ENCODE measurements at places on chromosomes 2 and 18. TPM values are rescaled to one million over a fixed set of nuclear protein-coding genes. Genes with fewer than 3 reads are reported as not detected.

Gene MAP4K3
- 12.9 TPM for total RNA-seq

Gene STK25
- total RNA-seq: 145 TPM

Gene CNTNAP5
- total RNA-seq: not detected

Gene CRYGD
- total RNA-seq: not detected

Gene CDK5R2
- total RNA-seq: not detected

- no peak for DNase-seq
These were observed 94.8 kb upstream of the ITGB6 start for GRCh38 chr2:160294889-160295288.

- no peak for DNase-seq
These were observed 1.1 kb downstream of the AGFG1 start for GRCh38 chr2:227473122-227473461.

DNA sequence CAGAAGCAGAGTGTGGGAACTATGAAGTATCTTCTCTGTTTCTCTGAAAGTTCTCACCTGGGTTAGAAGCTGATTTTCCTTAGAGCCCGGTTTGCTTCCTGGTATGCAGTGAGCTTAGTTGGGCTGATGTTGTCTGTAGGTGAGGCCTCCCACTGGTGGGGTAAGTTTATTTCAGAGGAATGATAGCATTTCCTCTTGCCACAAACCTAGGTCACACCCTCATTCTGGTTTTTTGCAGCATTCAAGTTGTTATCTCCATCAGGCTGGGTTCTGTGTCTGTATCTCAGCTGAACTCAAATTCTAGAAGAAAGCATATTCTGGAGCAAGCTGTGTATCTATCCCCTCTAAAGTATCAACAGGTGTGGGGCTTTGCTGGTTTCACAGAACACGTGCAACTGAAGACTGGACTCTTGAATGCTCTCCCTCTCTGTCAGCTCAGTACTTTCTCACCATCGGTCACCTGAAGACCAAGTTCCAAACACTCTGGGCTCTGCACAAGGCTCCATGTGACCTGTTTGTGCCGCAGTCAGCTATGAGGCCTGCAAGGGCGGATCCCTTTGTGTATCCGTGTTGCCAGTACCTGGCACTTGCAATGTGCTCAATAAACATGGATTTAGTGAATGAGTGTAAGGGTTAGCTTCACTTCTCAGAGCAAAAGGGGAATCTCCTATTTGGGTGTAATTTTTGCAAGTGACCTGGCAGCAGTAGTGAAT is 49.5 kb upstream of the MBOAT2 start:
- DNase-seq: no peak

- DNase-seq: no peak
These were observed 570.9 kb downstream of the CMPK2 start for GRCh38 chr2:6294791-6295190.

- DNase-seq: no peak
These were observed 12.3 kb upstream of the SMAD7 start for GRCh38 chr18:48962994-48963561.

GRCh38 chr2:88690591-88691338 is 708 bp upstream of the RPIA start:
- peak; percentile 86 for DNase-seq

GRCh38 chr2:109523536-109524361 is 90.0 kb downstream of the SEPTIN10 start:
- DNase-seq: no peak

GRCh38 chr2:208179028-208179609 is 10.7 kb downstream of the C2orf80 start:
- DNase-seq: no peak

DNA sequence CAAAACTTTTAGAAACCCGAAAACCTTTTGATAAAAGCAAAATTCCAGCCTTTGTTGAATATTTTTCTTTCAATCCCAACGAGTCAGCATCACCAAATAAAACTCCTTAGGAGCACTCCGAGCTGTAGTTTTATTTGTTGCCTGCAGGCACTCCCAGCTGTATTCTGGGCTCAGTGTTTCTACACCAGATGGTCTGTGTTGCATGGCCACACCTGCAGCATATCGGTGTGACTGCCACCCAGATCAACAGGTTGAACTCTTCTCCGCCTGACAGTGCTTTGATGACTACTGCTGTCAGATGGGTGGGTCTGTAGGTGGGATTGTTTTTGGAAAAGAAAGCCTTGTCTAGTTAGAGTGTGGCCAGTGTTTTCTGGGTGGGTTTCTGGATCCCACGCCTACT is 32.7 kb downstream of the APCDD1 start:
- no peak for DNase-seq
